ENCODE measurements at places on chromosomes 4 and X.
A peak's percentile ranks its signal among the peaks of the same experiment; 100 is the strongest.

GRCh38 chr4:7034262-7035081, 8.7 kb upstream of the TADA2B start:
- no peak for DNase-seq

DNA sequence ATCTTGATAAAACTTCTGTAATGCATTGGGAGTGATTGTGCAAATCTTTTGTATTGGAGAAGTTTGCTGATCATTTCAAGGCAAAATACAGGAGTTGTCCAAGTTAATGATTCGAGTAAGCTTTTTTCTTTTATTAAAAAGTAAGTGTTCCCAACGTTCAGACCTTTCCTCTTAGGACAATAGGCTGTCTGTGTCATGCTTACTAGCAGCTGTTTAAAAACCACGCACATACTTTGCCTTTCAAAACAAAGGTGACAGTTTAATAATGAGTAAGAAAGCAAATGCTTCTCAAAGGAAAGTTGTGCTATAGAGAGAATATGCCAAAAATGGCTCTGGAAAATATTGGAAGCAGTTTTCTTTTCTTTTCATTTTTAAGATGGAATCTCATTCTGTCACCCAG, 11.2 kb downstream of the TRAPPC11 start:
- DNase-seq: no peak

- no peak for DNase-seq
These were observed 105.7 kb upstream of the AGA start for GRCh38 chr4:177547985-177548384.

DNA sequence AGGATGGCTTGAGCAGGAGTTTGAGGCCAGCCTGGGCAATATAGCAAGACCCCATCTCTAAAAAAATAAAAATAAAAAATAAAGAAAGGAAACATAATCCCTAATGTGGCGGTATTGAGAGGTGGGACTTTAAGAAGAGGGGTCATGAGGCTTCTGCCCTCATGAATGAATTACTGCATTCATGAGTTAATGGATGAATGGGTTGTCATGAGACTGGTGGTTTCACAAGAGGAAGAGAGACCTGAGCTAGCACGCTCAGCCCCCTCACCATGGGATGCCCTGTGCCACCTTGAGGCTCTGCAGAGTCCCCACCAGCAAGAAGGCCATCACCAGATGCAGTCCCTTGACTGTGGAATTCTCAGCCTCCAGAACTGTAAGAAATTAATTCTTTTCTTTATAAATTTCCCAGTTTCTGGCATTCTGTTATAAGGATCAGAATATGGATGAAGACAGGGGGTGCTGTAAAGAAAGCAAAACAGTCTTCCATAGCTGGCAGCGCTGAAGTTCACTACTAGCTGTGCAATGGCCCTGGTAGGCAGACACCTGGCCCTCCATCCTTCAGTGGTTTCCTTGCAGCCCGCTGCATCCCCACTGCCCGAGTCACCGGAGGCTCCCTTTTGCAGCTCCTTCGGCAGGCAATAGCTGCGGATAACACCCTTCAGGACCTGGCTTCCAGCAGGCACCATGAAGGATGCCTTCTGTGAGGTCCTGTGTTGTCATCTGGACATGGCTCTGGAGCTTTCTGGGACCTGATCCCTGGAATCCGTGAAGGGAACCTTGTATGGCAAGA, 44.8 kb upstream of the NSG1 start:
- DNase-seq: no peak

DNA sequence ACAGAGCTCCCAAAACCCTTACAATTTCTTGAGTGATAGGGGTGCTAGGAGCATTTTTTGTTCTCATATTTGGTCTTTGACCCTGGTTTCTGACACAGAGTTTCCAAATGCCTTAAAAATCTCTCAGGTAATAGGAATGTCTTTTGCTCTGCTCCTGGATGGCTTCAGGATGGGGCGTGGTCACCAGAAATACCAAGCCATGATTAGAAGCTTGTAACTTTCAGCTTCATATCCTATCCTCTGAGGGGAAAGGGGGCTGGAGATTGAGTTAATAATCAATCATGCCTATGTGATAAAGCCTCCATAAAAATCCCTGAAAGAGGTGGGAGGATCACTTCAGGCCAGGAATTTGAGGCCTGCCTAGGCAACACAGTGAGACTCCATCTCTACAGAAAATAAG, 34.6 kb upstream of the IL9R start:
- no peak for DNase-seq

DNA sequence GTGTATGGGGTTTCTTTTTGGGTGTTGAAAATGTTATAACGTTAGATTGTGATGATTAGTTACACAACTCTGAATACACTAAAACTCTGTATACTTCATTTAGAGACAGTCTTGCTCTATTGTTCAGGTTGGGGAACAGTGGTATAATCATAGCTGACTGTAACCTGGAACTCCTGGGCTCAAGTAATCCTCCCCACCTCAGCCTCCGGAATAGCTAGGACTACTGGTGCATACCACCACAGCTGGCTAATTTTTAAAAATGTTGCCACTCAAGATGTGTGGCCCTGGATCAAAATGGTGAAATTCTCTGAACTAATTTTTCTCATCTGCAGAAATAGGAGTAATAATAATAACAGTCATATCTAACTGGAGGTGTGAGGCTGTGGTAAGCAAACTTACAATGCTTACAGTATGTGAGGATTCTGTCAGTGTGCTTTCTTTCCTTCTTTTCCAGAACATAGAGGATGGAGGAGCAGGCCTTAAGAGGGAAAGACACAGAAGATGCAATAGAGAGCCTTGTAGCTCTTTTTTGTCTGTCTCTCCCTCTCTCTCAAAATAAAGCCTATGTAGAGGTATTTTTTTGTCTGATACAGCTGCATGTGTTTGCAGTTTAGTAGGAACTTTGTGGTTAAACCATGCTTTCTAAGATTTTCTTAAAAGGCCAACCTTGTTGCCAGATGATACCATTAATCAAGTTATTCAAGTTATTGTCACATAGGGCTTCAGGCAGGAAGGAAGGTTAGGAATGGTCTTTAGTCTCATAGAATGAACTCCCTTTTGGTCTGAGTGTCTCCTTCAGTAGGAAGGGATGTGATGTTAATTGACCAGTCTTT, 7.5 kb downstream of the ADD1 start:
- DNase-seq: no peak

DNA sequence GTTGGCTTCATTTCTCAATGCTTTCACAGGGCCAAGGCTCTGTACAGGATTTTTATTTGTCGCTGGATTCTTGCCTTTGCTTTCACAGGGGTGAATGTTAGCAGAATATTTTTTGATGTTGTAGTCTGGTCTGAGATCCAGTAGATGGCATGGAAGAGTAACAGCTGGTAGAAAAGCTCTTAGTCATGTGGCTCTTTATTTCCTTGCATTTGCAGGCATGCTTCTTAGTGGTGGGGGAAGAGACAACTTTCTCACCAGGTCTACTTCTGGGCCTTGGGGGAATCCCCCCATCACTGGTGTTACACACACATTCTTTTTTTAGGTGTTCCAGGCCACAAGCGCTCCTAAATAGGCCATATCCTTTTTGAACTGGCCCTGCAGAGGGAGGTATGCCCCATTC, 58.2 kb upstream of the DKK2 start:
- no peak for DNase-seq

GRCh38 chr4:123162859-123163258, 233.7 kb upstream of the SPRY1 start:
- DNase-seq: no peak

GRCh38 chr4:117916728-117917127, 117.6 kb upstream of the NDST3 start:
- no peak for DNase-seq

DNA sequence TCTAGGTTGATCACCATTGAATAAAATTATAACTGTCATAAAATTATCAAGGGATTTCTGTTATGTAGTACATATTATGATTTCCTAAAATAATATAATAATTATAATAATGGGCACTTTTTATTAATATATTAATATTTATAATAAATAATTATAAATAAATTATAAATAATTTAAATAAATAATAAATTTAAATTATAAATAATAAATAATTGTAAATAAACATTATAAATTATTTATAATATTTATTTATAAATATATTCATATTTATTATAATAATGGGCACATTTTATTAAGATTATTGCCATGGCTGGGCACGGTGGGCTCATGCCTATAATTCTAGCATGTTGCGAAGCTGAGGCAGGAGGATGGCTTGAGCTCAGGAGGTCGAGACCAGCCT, 24.5 kb downstream of the RAP1GDS1 start:
- DNase-seq: no peak

GRCh38 chr4:98261405-98262291, 464 bp downstream of the RAP1GDS1 start:
- peak; percentile 29 for DNase-seq

GRCh38 chr4:106676173-106676921, 307.8 kb upstream of the GIMD1 start:
- DNase-seq: no peak

DNA sequence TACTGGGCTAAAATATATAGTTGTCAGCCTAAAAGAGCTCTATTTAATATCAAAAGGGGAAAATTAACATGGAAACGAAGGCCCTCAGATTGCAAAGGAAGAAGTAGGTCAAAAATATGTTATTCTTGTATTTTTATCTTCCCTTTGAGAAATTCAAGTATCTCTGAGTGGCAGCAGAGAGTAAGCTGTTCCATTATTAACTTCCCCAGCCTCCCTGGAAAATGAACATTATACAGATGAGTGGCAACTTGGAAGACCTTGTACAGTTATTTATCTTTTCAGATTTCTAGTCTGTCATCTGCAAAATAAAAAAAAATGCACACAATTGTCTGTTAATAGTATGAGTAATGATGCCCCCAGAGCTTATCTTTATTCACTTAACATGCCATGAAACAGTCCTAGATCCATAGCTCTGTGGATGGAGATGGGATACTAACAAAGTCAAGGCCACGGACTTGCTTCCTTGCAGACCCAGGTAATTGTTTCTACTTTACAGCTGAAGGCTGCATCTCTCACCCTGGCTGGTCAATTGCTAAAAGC, 93.0 kb downstream of the CORIN start:
- no peak for DNase-seq

DNA sequence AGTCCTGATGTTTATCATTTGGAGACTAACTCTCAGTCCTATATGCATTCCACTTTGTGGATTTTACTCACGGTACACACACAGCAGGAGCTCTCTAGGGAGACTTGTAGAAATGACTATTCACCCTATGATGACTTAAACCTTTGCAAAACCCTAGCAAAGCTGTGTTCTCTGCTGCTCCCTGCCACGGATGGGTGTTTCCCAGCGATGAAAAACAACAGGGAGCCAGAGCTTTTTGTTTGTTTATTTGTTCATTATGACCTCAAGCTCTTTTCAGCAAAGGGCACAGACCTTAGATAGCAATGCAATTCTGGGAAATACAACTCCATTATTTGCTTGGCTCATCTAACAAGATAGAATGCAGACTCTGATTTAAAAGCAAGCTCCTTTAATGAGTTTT, 156.6 kb downstream of the GRIA3 start:
- no peak for DNase-seq

- DNase-seq: no peak
These were observed 46.5 kb upstream of the PSAPL1 start for GRCh38 chr4:7481227-7481626.

- no peak for DNase-seq
These were observed 29.1 kb downstream of the ZNF185 start for GRCh38 chrX:152926923-152927322.

GRCh38 chrX:69264158-69264581, 98.9 kb upstream of the PJA1 start:
- no peak for DNase-seq

DNA sequence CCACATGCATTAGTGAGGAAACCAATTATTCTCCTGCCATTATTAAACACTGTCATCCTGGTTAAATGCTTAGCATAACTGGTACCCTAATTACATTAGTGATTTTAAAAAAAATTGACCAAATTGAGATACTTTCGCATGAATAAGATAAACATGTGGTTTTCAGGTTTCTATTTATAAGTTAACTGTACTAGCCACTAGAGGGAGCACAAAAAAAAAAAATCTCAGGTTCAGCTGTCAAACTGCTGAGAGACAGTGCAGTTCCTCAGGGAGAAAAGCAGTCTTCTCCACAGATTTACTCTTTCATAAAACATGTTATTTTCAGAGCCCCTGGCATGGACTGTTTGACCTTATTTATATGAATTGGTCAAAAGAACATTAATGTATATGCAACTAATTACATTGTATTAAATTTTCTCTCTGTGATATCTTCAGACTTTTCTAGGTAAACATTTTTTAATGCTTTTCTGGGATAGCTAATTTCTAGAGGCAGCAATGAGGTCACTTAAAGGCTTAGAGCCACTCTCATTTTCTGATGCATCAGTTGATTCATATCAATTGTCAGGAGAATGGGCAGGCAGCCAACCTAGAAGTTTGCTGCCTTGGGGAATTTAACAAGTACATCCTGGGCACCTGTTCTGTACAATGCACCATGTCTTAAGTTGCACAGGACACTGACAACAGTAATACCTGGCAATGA, 167.5 kb downstream of the CDS1 start:
- no peak for DNase-seq

DNA sequence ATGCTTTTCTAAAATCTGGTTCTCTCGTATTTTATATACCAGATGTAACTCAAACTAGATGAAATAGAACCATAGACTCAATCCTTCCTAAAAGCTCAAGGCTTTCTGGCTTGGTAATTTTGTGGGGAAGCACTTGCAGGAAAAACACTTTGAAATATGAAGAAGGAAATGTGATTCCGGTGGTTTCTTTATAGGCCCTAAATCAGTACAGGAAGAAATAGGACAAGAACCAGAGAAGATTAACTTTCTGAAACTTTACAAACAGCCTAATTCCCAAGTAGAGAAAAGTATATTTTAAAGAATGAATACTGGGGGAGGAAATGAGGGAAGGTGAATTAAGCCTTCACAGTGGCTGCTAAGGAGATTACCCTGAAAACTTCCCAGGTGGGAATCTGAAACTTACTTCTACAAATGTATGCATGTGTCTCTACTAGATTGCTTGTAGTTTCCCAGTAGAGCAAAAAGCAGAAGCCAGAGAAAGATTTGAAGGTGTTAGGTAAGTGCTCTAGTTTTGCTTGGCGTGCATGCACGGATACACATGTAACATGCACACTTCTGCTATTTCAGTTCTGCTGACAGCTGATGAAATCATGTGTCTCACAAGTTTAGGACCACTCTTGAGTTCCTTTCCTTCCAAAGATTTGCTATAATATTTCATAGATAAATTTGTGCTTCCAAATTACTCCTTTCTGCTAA, 92.1 kb downstream of the AFF1 start:
- DNase-seq: no peak

DNA sequence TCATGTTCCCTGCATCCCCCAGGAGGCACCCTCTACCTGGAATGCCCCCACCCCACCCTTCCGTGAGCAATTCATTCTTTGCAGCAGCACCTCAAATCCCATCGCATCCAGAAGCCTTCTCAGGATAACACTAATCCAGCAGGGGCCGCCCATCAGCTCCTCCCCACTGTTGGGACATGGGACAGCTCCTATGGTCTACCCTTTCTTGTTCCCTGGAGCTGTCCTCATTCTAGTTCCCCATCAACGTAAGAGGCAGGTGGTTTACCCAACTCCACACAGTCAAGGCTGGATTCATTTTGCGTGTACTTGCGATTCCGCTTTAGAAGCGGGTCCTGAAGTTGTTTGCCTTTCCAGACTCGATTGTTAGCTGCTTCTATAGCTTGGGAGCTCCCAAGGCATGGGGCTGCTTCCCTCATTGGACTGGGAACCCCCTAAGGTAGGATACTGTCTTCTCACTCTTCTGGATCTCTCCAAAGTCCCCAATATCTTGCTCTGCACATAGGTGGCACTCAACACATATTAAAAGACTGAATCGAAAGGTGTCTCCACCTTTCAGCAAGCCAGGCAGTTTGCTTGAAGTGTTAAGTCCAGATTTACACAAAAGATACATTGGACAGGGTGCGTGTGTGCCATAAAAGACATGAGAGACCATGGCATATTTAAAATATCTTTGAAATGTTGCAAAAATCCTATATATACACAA, 942 bp upstream of the APLN start:
- no peak for DNase-seq

All from stimulated activated CD8-positive, alpha-beta memory T cell treated with anti-CD3 and anti-CD28 coated beads, Interleukin-7, amount 100 ng/mL, for 4 hours (primary cell).